ENCODE measurements at places on chromosomes 5 and 9.

- no peak for DNase-seq
Measured at GRCh38 chr5:145660897-145661640, 174.1 kb downstream of the PRELID2 start.

GRCh38 chr5:132438917-132439316 lies 51.7 kb downstream of the IRF1 start:
- DNase-seq: no peak

DNA sequence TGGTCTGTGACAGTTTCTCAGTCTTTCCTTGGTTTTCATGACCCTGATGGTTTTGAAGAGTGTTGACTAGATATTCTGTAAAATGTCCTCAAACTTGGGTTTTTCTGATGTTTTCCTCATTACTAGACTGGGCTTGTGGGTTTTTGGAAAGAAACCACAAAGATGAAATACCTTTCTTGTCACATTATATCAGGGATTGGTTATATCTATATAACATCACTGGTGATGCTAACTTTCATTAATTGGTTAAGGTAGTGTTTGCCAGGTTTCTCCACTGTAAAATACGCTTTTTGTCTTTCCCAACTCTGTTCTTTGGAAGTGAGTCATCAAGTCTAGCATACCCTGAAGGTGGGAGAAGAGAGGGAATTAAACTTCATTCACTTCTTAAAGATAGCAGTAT lies 3.3 kb upstream of the IL31RA start:
- no peak for DNase-seq

GRCh38 chr5:7884491-7885267 lies 15.7 kb downstream of the MTRR start:
- no peak for DNase-seq

GRCh38 chr5:153147891-153148623 lies 342.4 kb upstream of the GRIA1 start:
- no peak for DNase-seq

GRCh38 chr5:10106806-10107205 lies 142.9 kb downstream of the ATPSCKMT start:
- no peak for DNase-seq

- no peak for DNase-seq
Measured at GRCh38 chr9:38107811-38108304, 38.8 kb upstream of the SHB start.

DNA sequence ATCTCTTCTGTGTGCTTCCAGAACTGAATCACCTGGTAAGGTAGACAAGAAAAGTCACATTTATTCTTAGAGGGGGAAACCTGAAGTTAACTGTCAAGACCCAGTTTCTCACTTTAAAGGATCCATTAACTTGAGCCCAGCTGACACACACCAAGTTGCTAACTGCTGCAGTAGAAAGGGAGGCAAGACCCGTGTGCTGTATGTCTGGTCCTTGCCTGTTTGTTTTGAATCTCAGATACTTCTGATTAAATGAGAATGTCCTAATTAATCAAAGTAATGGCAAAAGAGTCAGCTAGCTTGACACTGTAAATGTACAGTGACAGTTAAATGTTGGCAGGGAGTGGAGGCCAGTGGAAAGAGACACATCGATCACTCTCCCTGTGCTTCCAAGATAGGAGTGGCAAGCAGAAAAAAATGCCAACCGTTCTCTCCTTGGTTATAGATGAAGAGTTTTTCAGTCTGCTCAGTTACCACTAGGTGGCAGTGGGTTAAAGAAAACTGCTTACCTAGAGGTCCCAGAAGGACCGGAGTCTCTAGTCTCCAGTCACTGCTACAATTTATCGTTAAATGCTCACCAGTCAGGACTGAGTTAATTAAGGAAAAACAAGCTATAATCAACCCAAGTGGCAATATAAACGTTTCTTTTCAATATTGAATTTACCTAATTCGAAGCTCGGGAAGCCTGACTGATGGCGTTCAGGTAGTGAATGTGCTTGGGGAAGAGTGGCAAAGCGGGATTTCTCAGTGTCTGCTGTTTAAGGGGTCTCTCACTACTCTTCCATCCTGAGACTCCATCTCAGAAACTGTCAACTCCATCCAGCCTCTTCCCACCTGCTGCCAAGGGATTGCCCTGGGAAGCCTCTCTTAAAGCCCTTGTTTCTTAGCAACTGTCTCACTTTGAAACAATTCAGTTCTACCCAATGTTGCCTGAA lies 18.4 kb downstream of the LSM11 start:
- DNase-seq: peak; percentile 35

GRCh38 chr9:99109522-99109921 lies 4.6 kb downstream of the TGFBR1 start:
- DNase-seq: no peak

All from NCI-H1436 treated with DMSO at 0.1 percent for 48 hours (cell line).